Amniotic epithelial cell (primary cell): ENCODE measurements at places on chromosomes 5 and 9.

GRCh38 chr9:117703537-117703936 is 666 bp upstream of the TLR4 start:
- no peak for DNase-seq

GRCh38 chr9:36401164-36401740 is 1.2 kb upstream of the RNF38 start:
- DNase-seq = peak; percentile 56

- DNase-seq = peak; percentile 49
Measured at GRCh38 chr5:56060276-56061110, 65.7 kb upstream of the IL6ST start.

GRCh38 chr5:157431544-157432200 is 28.3 kb upstream of the NIPAL4 start:
- DNase-seq = peak; percentile 63

DNA sequence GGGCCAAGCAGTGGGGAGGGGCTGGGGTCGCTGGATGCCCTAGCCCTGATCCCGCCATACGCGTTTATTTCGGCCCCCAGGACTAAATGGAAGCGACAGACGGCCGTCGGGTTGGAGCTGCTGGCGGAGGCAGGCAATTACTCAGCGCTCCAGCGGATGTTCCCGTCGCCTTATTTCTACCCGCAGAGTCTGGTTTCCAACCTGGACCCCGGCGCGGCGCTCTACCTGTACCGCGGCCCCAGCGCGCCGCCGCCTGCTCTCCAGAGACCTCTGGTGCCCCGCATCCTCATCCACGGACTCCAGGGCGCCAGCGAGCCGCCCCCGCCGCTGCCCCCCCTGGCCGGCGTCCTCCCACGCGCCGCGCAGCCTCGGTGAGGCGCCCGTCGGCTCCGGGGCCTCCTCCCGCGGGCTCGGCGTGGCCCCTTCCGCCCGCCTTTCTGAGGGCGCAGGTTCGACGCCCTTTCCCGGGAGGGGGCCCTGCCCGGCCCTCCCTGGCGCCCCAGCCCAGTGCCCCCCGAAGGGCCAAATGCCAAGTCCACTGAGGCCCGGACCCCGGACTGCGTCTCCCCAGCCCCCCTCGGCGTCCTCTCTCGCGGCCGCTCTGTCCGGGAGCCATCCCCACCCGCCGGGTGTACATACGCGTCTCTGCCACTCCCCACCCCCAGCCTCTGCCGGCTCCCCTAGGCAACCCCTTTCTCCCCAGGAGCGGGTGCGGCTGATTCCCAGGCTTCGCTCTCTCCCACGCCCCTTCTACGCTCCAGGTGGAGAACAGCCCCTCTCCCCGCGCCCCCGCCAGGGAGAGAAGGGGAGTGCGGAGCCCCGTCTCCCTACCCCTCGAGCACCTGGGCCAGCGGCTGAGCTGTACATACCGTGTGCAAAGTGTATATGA is 7.0 kb downstream of the BARHL1 start:
- no peak for DNase-seq

GRCh38 chr5:134533115-134533815 is 7.8 kb downstream of the JADE2 start:
- no peak for DNase-seq

- DNase-seq = no peak
Measured at GRCh38 chr5:124590686-124591085, 155.8 kb downstream of the ZNF608 start.

DNA sequence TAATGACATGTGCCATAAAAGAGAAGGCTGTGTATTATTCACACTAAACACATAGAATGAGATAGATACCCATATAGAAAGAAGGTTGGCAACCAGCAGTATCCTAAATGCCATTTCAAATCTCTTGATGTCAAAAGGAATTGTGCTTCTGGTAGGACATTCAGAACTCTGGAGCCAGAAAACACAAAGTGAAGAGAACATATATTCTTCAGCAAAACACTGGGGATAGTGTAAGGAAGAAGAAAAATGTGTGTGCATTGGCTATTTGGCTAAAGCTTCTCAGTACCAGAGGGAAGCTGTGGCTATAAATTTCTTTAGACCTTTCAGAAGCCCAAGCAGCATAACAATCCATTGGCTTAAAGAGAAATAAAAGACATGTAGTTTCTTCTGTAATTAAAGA is 551.6 kb upstream of the C9orf72 start:
- DNase-seq = no peak

DNA sequence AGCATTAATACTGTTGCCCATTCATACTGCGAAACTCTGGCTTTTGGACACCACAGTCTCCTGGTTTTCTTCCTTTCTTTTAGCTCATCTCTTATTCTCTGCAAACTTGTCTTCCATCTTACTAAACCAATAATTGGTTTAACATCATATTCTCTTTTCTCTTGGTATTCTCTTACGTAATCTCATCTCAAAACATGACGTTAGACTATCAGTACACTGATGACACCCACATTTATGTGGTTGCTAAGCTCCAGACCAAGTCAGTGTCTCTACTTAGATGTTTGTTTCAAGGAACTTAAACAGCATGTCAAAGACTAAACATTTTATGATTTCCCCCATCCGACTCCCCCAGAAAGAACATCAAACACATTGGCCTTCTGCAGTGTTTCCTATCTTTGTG is 2.1 kb downstream of the PRRC1 start:
- peak; percentile 86 for DNase-seq

GRCh38 chr9:1320051-1320557 is 269.9 kb downstream of the DMRT2 start:
- no peak for DNase-seq

- no peak for DNase-seq
Measured at GRCh38 chr9:6909181-6909580, 151.4 kb downstream of the KDM4C start.

DNA sequence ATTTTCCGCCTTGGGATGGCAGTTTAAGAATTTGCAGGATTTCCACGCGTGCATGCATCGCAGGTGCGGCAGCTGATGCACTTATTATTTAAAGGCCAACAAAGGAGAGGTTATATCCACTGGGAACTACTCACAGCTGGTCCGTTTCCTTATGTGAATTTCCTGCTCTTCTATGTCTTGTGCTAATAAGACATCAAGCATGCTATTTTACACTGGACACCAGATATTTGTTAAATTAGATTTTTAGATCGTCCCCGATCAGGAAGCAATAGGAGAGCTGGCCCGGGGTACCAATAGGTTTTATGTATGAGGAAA is 476 bp upstream of the DTWD2 start:
- no peak for DNase-seq

DNA sequence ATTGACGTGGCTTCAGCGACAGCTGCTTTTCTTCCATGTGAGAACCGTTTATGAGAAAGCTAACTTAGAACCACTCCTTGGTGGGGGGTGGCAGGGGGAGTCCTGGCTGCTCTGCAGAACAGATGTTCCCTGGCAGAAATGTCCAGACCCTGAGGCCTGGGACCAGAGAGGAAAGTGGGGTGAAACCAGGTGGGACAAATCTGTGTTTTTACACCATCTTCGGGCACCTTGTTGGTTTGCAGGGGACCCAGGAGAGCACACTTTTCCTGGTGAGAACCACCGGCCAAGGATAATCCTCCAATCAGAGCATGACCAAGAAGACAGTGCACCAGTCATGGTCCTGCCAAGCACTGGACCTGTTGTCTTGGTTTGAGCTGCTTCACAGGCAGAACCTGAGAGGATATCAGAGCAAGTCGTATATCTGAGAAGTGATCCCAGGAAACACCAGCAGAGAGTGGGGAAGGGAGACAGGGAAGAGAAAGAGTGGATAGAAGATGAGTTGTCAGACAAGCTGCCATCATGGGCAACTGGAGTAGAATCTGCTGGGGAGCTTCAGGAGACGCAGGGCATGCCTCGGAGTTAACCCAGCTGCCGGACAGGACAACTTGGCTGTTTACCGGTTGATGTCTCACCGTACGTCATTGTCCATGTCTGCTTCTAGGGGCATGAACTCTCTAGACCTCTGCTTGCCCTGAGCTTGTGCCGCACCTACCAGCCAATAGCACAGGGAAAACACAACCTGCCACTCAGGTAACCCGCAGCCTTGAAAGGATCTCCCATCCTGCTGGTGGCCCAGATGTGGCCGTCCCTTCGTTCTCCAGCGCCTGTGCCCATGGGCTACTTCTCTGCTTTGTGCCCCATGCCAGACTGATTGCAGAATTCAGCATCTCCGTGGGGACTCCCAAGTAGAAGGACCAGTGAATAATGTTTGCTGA is 178.4 kb upstream of the MVB12B start:
- DNase-seq = no peak

GRCh38 chr5:8954801-8955200 is 591.1 kb downstream of the SEMA5A start:
- DNase-seq = peak; percentile 3

DNA sequence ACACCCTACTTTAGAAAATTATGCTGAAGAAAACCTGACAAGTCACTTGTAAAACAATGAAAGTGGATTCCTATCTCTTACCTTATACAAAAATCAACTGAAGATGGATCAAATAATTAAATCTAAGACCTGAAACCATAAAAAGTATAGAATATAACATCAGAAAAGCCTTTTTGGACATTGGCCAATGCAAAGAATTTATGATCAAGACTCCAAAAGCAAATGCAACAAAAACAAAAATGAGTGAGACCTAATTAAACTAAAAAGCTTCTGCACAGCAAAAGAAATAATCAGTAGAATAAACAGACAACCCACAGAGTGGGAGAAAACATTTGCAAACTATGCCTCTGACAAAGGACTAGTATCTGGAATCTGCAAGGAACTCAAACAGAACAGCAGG is 303.0 kb upstream of the CDH9 start:
- no peak for DNase-seq

DNA sequence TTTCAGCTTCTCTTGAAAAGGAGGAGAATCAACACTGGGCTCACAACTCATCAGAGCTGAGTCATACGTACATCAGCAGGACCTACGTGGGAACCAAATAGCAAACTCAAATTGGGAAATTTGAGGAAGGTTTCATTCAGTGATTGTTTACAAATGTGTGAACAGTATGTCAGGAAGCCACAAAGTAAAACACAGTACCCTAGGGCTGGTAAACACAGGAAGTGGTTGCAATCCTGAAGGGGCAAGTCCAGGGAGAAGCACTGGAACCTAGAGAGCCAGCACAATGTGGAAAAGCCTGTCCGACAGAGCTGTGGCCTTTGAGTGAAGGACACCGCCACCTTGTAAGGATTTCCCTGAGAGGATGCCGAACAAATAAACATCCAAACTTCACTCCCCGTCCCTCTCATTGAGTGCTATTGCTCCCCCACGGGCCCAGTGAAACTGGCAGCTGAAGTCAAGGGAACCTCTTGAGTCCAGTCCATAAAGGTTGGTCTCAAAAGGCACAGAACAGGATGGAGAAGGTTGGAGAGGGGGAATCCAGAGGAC is 26.7 kb upstream of the RICTOR start:
- DNase-seq = peak; percentile 98

DNA sequence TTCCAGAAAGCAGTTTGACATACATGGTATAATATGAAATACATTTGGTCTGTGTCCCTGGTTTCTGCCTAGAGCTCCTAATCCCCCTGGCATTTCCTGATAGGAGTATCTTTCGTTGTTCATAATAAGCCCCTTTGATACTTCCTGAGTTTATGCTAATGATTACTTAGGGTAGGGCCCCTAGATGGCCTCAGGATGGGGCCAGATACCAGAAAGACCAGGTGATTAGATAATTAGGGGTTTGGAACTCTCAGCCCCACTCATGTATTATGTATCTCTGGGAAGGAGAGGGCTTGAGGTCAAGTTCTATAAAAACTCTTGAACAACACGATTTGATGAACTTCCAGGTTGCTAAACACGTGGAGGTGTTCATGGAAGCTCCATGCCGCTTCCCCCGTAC is 163.3 kb upstream of the ZNF608 start:
- DNase-seq = no peak

DNA sequence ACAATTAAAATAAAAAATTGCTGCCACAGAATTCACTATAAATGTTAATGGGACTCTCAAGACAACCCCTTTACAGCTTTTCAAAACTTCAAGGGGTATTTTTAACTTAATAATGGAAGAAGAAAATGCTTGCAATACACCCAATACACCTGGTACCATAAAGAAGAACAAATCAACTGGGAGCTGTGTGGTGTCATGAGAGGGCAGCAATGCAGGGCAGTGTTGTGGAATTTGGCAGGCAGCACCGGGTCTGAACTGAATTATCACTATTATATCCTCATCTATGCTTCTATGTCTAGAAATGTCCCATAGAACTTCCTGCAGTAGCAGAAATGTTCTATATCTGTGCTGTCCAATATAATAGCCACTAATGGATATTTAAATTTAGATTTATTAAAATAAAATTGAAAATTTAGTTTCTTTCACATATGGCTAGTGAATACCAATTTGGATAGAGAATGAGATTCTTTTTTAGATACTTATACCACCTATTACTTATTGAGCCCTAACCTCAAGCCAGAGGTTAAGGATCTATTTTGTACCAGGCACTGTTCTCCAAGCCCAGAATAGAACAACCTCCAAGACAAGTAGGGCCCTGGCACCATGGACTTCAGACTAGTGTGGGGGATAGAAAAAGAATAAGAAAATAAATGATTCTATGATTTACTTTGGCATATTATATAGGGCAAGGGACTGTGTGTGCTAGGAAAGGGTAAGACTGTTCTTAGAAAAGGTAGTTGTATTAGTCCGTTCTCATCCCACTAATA is 265.3 kb downstream of the PDE4D start:
- DNase-seq = no peak

DNA sequence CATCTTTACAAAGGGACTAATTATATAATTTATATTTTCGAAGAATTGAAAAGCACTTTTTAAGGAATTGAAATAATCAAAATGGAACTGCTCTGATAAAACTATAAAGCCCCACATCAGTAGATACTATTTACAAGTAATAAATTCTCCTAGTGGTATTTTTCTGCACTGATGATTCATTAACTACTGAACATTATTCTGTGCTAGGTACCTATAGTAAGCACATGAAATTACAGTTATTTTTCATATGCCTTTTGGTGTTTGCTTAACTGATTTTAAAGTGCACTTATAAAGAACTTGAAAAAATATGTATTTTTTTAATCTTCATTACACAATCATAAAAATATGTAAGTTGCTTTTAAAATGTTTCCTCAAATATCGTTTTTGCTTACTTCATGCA is 123.0 kb downstream of the MAN2A1 start:
- no peak for DNase-seq

DNA sequence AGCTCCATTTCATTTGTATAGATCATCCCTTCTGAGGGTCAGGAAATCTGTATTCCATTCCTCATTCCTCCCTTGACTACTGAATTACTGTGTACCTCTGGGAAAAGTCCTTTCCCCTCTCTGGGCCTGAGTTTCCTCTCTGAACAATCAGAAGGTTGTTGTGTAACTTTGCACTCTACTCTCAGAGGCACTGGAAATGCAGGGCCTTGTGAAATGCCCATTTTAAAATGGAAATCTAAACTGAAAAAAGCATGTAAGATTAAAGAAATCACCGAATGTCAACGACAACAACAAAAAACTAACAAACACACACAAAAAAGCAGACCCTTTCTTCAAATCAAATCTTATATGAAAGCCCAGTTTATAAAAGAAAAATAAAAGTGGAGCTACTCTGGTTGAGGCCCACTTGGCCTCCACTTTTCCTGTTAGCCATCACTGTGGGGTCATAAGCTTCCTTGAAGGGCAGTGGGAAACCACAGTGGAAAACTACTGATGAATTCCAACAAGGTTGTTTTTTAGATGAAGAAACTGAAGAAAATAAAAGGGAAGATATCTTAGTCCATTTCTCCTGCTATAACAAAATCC is 21.6 kb upstream of the GRPEL2 start:
- DNase-seq = peak; percentile 81

GRCh38 chr5:7207979-7208378 is 188.0 kb upstream of the ADCY2 start:
- DNase-seq = no peak

GRCh38 chr9:33452828-33453271 is 5.5 kb upstream of the AQP3 start:
- DNase-seq = peak; percentile 71

- no peak for DNase-seq
Measured at GRCh38 chr5:143418140-143418866, 14.8 kb upstream of the NR3C1 start.
